ENCODE measurements at places on chromosomes 5 and 9. TPM values are rescaled to one million over a fixed set of nuclear protein-coding genes. Genes with fewer than 3 reads are reported as not detected.

DNA sequence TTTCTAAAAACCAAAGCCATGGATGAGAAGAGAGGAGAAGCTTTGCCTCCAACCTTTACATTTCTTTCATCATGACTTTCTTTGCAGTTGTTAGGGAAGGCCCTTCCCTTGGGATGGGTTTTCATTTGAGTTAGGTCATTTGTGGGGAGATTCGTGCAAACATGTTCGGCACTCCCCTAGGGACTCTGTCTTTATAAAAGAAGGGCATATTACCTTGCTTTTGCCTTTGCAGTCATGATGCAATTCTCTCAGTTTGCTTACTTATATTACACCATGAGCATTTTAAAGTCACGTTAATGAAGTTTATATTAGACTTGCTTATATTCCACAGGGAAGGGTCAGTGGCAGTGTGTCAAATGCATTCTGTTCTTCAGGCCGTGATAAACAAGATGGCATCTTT, 289.3 kb upstream of the WWC1 start:
- no peak for DNase-seq

SPAAR gene
- total RNA-seq, result 5.1 TPM

MXD3 gene
- total RNA-seq, result 8.8 TPM

- DNase-seq, result peak; percentile 74
These were observed 20.2 kb downstream of the SH3GLB2 start for GRCh38 chr9:129007766-129008468.

- DNase-seq, result no peak
These were observed 88.1 kb upstream of the RETREG1 start for GRCh38 chr5:16704945-16705344.

SPINK7 gene
- total RNA-seq, result not detected

- no peak for DNase-seq
These were observed 566.0 kb upstream of the DMAC1 start for GRCh38 chr9:8365466-8366160.

ADAMTS19 gene
- total RNA-seq, result not detected

- peak; percentile 21 for DNase-seq
These were observed 184.1 kb downstream of the DIRAS2 start for GRCh38 chr9:90458485-90458884.

GRCh38 chr5:126481243-126481642, 58.0 kb downstream of the GRAMD2B start:
- no peak for DNase-seq

GRCh38 chr5:16773991-16774390, 157.2 kb upstream of the RETREG1 start:
- DNase-seq, result no peak

SLC45A2 gene
- total RNA-seq, result 0.76 TPM

- no peak for DNase-seq
These were observed 81.2 kb upstream of the TRIM32 start for GRCh38 chr9:116605904-116606341.

DNA sequence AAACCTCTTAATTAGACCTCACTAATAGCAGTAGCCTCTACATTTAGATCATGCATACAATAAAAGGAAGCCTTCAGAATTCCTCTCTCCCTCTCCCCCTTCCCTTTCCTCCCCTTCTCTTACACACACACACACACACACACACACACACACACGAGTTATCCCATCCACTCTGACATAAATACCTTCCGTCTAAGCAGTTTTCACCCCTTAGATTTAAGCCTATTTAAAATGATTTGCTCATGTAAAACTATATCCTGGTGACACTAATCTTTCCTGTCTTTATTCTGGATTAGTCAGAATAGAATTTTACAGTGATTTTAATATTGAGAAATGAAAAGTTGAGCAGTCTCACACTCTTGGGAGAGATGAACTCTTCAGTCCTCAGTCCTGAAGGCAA, 35.0 kb downstream of the PRELID2 start:
- no peak for DNase-seq

GRCh38 chr5:62653001-62653863, 74.6 kb downstream of the LRRC70 start:
- no peak for DNase-seq

- DNase-seq, result no peak
These were observed 152.9 kb upstream of the MOCS2 start for GRCh38 chr5:53262348-53262970.

DNA sequence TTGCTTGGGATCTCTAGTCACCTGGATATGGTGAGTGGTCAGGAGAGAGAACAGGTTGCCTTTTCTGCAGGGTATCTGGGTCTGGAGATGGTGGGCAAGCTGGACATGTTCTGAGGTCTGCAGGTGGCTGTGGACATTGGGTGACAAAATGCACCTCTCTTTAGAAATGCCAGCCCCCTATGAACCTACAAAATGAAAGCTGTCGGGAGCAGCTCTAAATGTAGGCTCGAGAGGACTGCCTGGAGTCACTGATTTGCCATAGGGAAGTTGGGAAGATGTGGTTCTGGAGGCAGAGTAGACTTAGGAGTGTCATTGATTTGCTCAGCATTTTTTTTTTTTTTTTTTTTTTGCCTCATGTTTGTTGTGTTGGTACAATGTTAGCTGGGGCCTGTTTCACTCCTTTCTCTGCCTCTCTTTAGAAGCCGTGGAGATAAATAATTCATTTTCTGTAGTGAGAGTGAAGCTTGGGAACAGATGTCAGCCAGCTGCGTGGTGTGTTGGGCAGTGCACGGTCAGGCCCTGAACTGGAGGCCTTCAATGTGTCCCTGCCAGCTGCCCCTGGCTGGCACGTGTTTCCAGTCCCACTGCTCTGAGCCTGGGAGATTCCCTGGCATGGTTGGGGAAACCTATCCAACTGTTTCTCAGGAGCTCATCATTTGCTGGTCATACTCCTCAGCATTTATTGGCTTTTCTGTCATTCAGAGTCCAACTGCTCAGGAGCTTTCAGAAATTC, 5.4 kb downstream of the RGS3 start:
- DNase-seq, result no peak
